Activated CD4-positive, alpha-beta T cell treated with anti-CD3 and anti-CD28 coated beads for 1 hour (primary cell): ENCODE measurements at places on chromosomes 1 and 21.

- DNase-seq, result no peak
These were observed 374.5 kb downstream of the PLA2G4A start for GRCh38 chr1:187203257-187203656.

- DNase-seq, result no peak
These were observed 35.7 kb upstream of the DUSP10 start for GRCh38 chr1:221777431-221778072.

DNA sequence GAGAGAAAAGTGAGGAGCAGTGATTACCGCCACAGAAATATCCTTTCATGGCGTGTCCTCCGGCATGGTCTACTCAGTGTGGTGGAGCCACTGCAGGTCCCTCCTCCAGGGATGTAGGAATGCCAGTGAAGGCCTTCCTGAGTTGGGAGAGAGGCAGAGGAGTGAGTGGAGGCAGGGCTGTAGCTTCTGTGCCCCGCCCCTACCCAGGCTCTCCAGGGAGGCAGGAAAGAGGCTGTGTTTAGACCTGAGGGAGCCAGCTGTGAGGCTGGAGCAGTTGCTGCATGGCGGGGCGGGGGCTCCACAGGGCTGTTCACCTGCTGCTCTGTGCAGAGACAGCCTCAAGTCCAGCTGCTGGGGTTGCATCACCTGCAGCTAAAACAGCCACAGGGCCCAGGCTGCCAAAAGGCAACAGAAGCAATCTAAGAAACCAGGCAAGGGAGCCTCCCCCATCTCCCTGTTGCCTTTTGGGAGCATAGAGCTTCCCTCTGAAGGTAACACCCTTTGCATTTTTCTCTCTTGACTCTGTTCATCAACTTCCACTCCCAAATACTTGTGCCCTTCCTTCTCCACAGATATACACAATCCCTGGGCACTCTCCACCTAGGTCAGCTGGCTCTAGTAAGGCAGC lies 801 bp upstream of the ANXA9 start:
- no peak for DNase-seq

DNA sequence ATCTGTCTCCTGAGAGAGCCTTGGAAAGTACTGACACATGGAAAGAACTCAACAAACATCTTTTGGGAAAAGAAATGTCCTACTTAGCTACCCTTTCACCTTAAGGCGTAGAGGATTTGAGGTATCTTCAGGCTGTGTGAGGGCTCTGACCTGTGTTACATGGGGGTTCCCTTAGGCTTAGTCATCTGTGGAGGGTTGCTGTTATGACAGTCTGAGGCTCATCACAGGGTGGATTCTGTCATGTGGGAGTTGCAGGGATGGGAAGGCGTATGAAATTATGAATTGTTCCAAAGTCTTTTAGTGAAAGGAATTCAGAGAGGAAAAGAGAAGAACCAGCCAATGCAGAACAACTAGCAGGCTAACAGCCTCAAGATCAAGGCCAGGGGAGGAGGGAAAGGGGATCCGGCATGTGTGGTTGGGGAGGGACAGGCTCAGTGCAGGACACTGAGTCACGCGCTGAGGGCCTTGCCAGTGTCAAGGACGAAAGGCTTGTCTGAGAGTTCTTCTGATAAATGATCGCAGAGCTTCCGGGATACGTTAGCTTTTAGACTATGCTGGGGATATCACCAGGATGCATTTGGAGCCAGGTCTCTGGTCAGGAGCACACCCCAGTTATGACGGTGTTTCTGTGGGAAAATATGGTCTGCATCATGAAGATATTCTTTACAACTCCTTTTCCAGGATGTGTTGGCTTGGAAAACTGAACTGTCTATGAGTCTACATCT lies 24.6 kb upstream of the PLA2G2C start:
- no peak for DNase-seq

DNA sequence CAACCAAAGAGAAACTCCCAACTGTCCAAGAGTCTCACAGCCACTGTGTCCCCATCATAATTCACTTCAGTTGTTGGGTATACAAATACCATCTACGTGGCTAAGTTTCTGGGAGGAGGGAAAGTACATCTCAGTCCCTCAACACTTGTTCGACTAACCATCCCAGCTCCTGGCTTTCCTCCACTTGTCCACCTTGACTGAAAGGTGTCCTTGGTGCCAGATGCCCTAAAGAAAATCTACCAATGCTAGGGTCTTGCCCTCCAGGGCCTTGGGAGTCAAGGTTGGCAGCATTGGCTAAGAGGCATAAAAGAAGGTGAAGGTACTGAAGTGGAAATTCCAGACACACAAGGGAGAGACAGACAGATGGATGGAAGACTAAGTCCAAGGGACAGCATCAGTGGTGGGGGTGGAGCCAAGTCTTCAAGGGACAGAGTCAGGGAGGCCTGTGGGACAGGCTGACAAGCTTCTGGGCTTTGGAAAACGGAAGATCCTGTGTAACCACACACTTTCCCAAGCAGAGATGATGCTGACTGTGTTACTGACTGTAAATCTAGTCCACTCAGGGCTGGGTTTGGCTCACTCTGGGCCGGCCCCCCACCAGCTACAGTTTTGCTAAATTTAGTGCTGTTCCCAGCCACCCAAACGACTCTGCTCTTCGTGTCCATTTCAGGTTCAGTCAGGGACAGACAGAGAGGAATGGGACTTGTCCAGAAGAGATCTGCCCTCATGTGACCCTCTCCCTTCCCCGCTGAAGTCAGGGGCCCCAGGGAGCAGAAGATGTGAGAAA lies 60.1 kb downstream of the CD34 start:
- no peak for DNase-seq

DNA sequence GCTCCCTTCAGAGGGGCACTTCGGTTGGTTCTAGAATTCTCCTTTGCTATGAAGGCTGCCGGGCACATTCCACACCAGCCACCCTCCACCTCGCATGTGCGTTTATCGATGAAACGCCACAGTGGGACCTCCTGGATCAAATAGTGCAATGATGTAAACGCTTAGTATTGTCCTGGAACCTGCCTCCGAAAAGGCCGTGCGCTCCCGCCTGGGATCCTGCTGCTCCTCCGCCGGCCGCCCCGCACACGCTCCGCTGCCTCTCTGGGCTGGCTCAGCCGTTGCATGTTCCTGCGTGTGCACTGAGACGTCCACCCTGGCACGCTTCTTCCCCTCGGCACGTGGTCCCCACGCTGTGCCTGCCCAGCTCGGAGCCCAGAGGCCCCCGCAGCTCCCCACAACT lies 4.0 kb upstream of the TNFRSF14 start:
- DNase-seq, result no peak

GRCh38 chr1:58746757-58747156 lies 37.1 kb downstream of the JUN start:
- no peak for DNase-seq

GRCh38 chr1:3759796-3760195 lies 7.5 kb downstream of the CCDC27 start:
- no peak for DNase-seq

DNA sequence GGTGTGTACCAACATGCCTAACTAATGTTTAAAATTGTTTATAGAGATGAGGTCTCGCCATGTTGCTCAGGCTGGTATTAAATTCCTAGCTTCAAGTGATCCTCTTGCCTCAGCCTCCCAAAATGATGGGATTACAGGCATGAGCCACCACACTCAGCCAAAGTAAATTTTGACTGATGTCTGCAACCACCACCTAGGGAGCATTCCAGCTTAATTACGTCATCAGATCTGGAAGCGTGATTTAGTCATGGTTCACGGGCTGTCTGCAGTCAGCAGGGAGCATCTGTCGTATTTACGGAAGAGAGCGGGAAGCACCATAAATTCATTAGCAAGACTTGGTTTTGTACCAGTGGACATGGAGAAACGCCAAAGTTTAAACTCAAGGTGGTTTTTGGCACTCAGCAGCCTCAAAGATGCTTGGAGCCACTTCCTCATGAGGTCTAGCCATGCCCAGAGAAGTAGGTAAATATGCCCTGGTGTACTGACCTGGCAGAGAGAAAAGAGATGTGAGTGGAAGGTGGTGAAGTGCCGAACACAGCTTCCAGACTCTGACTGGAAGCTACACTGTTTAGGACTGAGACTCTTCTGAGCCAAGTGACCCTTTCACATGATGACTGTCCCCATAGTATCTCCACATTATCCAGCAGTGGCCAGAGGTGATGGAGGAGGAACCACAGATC lies 60.8 kb upstream of the SLC35F3 start:
- no peak for DNase-seq

DNA sequence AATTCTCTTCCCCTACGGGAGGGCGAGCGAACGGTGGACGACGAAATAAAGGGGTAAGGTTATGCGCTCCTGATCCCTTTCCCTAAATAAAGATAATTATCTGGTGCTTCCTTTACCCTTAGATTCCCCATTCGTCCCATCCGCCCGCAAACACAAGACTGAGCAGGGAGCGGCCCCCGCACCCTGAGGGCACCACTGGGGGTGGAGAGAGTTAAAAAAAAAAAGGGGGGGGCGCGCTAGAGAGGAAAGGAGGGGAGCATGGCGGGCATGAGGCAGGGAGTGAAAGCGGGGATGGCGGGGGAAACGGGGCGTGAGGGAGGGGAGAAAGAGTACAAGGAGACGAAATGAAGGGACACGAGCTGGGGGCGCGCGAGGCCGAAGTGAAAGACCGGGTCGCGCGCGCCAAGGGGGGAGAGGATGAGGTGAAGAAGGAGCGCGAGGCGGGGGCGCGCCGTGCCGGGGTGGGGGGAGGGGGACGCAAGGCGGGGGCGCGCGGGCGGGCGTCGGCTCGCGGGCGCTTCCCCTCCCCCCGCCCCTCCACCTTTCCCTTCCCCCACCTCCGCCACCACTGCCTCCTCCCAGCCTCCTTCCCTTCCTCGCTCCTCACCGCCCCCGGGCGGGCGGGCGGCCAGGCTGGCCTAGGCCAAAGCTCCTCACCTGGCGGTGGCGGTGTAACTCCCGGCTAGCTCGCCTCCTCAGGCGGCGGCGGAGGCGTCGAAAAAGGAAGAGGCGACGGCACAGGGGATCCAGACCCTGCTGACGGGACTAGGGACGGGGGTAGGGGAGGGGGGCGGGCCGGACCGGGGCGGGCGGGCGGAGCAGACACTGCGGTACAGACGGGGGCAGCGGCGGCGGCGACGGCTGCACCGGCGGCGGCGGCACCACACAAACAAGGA lies 448 bp downstream of the GATAD2B start:
- no peak for DNase-seq

DNA sequence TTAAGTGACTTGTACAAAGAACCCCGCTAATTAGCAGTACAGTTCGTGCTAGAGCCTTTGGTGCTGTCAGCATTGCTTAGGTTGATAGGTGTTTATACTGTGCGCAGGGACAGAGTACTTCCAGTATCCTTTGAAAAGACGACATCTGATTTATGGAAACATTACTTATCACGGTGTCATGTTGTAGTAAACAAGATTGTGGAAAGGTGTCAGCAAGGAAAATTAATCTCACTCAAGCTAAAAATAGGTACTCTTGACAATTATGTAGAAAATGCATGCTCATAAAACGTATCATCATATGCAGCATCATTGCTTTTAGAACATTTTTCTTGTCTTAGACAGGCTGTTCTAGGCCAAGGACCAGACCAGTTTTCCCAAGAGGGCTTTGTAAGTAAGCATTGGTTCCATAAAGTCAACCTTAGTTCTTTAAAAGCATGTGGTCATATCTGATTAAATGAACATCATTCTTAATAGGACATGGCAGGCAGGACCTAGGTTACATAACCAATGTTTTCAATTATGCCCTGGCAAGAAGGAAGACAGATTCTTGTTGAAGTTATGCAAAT lies 33.0 kb downstream of the SH3BGR start:
- no peak for DNase-seq

- DNase-seq, result no peak
These were observed 58.9 kb downstream of the LRRC40 start for GRCh38 chr1:70146488-70146887.

DNA sequence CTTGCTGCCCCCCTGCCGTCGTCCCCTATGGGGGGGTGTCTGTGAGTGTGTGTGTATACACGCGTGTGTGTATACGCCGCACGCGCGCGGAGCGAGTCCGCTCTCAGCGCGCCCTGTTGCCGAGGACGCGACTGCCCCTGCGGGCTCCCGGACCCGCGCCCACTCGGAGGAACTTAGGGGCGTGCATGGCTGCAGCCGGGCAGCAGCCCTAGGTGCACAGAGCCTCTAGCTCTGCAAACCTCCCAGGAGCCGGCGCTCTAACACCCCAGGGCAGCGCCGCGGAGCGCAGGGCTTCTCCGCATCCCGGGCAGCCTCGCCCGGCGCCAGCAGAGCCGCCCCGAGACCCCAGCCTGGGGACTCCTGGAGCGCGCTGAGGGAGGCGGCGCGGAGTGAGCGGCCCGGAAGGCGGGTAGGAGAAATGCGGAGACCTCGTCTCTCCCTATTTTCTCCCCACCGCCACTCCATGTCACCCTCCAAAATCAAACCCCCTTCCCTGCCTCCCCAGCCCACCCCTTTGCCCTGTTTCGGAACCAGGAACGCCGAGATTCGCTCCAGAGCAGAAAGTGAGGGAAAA lies 574 bp downstream of the ITPKB start:
- peak; percentile 26 for DNase-seq

GRCh38 chr1:210250665-210250997 lies 18.0 kb downstream of the SERTAD4 start:
- DNase-seq, result no peak

- no peak for DNase-seq
These were observed 142.2 kb upstream of the KRTAP19-8 start for GRCh38 chr21:31180256-31181081.

DNA sequence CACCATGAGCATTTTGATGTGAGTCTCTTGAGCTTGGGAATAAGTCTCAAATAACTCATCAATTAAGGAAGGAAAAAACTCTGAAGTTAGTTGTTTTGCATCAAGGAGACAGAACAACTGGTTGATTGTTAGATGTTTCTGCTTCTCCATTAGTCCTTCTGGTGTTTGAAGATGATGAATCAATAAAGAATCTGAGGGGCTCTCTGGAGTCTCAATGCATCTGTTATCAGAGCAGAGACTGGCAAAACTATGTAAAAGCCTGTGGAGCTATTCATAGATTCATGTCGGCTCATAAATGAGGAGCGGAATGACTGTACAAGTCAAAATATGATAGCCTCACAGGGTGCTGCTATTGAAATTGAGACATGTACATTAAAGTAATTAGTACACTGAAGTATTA lies 73.3 kb upstream of the ZC3H11B start:
- no peak for DNase-seq

DNA sequence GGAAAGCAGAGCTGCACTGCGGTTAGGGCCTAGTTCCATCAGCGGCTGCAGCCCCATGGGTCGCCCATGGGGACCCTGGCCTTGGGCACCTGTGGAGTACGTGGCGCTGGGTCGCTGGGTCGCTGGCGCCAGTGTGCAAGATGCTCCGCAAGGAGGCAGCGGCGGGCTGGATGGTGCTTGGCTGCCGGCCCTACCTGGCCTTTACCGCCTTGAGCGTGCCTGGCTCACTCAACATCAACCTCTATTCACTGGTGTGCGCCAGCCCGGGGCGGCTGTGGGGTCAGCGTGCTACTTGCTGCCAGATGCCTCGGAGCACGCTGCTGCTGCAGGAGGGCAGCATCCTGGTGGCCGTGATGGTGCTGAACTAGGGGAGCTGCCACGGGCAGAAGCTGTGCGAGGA lies 85.1 kb upstream of the RHOU start:
- DNase-seq, result no peak
